ENCODE measurements at places on chromosomes 16 and 17.

- DNase-seq = no peak
Measured at GRCh38 chr16:48498769-48499631, 111.0 kb downstream of the N4BP1 start.

- DNase-seq = no peak
Measured at GRCh38 chr16:2829501-2830354, at the start of gene ZG16B. Gene ZG16B, plus strand, starts transcription at chr16:2830303. Its CDS starts 139 bp downstream, at chr16:2830442.

GRCh38 chr17:30074730-30075129 lies 41.9 kb upstream of the NSRP1 start:
- DNase-seq = no peak

GRCh38 chr17:28718333-28719020 lies 809 bp upstream of the RAB34 start:
- DNase-seq = no peak

DNA sequence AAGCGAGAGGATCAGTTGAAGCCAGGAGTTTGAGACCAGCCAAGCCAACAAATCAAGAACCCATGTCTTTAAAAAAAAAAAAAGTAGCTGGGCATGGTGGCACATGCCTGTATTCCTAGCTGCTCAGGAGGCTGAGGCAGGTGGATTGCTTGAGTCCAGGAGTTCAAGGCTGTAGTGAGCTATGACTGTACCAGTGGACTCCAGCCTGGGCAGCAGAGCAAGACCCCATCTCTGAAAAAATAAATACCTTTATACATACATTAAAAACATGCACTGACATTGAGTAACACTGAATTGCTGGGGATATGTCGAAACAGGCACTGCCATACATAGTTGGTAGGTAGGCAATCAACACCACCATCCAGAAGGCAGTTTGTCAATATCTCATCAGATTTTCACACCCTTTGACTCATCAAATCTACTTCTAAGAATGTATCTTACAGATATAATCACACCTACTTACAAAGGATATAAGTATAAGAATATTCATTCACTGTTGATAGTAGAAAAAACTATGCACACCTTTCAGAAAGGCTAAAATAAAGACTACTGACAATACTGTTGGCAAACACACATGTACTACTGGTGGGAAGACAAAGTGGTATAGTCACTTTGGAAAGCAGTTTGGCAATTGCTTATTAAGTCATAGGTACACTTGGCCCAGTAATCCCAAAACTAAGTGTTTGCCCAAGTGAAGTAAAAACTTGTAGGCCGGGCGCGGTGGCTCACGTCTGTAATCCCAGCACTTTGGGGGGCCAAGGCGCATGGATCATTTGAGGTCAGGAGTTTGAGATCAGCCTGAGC lies 6.4 kb upstream of the CEP20 start:
- no peak for DNase-seq

DNA sequence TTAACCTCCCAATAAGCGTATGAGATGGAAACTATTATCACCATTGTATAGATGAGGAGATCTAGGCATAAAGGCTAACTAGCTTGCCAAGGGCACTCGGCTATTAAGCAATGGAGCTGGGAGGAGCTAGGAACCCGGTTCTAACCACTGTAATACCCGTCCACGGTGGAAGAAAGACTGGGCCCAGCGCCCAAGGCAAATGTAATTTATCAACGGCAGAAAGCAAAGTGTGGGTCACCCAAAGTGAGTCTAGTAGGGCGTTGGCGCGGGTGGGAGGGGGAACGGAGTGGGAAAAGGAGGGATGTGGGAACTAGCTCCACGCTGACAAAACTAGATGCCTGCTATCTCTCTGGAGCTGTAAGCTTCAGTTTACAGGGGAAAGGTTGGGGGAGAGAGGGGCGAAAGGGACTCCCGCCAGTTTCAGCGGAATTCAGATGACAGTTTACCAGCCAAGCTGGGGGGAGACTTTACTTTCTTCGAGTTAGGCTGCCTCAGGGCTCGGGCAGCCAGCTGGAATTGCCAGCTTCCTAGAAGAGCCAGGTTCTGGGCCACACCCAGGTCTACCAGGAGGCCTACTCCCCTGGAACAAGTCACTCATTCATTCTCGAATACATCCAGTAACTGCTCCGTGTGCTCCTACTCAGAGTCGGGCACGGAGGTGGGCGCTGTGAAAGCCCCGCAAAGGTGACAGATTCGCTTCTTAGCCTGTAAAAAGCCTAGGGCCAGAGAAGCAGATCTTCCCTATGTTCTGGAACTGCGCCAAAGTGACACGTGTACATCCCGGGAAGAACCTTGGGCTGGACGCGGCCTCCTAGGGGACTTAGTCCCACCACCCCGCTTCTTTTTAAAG lies 837 bp downstream of the LRRC59 start:
- DNase-seq = no peak
